Stimulated activated CD4-positive, alpha-beta T cell treated with anti-CD3 and anti-CD28 coated beads, Interleukin-1b, Interleukin-23, amount 100 ng/mL, for 1 hour (primary cell): ENCODE measurements at places on chromosomes 5 and 9.

DNA sequence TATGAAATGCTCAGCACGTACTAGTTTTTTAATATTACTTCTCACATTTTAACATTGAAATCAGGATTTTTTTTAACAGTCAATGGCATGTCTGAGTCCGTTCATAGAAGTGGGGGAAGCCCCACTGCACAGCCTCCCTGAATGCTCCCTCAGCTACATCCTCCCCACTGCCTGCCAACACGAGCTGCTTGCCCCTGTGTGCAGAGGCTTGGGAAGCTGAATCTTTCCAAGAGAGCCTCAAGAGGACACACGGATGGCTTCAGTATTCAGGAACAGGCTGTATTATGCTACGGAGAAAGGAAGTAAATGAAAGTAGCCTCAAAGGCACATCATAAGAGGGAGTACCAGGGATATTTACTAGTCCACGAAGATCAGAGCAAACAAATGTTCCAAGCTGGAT lies 248.7 kb downstream of the SPOCK1 start:
- no peak for DNase-seq

GRCh38 chr9:88791105-88791805 lies 200.0 kb upstream of the S1PR3 start:
- no peak for DNase-seq

GRCh38 chr5:123810253-123810652 lies 298.3 kb downstream of the CSNK1G3 start:
- DNase-seq, result no peak

DNA sequence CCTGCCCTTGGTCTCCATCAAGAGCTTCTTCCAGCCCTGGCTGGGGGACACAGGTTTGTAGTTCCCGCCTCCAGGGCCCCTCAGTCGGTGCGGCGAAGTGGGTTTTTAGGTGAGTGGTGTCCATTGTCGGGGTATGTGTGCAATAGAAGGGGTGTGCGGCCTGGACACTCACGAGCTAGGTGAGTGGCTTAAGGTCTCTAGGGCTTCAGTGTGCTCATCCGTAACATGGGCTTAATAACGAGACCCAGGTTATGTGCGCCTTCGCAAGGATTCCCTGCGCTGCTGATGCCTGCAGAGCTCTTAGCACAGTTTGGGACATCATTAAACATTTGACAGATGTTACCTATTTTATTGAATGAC lies 656 bp downstream of the CEP78 start:
- DNase-seq, result no peak

DNA sequence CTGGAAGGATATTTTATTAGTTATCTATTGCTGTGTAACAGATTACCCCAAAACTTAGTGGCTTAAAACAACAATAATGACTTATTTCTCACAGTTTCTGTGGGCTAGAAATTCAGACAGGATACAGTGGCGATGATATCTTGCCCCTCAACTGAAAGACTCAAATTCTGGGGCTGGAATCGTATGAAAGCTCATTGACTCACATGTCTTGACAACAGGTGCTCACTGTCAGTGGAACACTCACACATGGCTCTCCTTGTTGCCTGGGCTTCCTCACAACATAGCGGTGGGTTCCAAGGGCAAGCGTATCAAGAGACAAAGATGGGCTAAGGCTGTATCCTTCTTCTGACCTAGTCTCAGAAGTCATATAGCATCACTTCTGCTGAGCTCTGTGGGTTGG lies 3.7 kb upstream of the GNPDA1 start:
- DNase-seq, result no peak

- no peak for DNase-seq
These were observed 455.1 kb upstream of the MPDZ start for GRCh38 chr9:13734601-13735000.

DNA sequence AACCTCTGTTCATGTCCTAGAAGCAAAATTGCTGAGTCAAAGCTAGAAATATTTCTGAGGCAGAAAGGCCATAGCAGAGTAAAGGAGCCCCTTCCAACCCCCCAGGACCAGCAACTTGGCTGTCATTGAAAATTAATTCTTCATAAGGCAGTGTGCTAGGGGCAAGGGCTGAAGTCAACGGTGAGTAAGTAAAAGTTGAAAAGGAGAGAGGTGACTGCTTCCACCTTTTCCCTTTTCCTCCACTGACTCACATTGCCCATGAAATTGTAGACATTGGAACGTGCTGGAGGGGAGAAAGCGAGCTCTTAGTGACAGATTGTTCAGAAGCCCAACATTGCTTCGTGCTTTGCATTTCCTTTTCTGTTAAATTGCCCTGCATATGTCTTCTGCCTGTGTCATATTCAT lies 19.1 kb downstream of the GLRA1 start:
- no peak for DNase-seq

GRCh38 chr9:32899761-32900160 lies 101.7 kb downstream of the APTX start:
- DNase-seq, result no peak

GRCh38 chr9:116724123-116724522 lies 37.0 kb downstream of the TRIM32 start:
- DNase-seq, result no peak

DNA sequence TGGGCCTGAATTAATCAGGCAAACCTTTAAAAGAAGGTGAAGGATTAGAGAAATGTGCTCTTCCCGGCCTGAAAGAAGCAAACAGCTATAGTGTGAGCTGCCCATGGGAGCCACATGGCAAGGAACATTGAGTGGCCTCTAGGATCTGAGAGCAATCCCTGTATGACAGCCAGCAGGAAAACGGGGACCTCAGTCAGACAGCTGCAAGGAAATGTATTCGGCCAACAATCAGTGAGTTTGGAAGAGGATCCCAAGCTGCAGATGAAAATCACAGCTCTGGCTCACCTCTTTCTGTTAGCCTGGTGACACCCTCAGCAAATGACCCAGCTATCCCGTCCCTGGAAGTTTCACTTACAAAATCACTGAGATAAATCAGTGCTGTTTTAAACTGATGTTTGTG lies 309.2 kb downstream of the SH3GL2 start:
- DNase-seq, result no peak

DNA sequence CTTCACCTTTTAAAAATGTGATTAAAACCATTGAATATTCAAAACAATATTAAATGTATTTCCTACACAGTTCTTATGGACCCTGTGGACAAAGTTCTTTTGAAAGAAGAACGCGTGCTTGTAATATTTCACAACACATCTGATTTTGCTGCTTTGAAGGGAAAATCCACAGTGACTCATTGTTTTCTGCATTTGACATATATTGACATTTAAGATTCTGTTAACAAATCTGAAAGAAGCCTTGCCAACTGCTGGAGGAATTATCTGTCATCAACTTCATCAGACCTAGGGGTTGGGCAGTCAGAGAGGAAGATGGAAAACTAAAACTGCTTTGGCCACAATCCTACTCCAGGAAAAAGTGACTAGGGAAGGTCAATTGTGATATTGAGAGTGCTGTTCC lies 56.9 kb upstream of the RASEF start:
- no peak for DNase-seq

- DNase-seq, result no peak
These were observed 63.6 kb downstream of the CEP120 start for GRCh38 chr5:123359454-123360200.

DNA sequence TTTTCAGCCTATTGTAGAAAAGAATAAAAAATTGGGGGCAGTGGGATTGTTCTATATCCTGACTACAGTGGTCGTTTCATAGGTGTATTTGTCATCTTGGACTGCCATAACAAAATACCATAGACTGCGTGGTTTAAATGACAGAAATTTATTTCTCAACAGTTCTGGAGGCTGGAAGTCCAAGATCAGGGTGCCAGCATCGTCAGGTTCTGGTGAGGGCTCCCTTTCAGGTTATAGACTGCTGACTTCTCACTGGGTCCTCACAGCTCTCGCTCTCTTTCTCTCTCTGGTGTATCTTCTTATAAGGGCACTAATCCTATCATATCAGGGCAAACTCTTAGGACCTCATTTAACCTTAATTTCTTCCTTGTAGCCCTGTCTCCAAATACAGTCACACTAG lies 356.7 kb upstream of the TRPC7 start:
- DNase-seq, result no peak

- no peak for DNase-seq
These were observed 142.9 kb downstream of the DOCK8 start for GRCh38 chr9:357560-357959.

GRCh38 chr5:75046366-75047142 lies 5.8 kb downstream of the GCNT4 start:
- DNase-seq, result no peak

DNA sequence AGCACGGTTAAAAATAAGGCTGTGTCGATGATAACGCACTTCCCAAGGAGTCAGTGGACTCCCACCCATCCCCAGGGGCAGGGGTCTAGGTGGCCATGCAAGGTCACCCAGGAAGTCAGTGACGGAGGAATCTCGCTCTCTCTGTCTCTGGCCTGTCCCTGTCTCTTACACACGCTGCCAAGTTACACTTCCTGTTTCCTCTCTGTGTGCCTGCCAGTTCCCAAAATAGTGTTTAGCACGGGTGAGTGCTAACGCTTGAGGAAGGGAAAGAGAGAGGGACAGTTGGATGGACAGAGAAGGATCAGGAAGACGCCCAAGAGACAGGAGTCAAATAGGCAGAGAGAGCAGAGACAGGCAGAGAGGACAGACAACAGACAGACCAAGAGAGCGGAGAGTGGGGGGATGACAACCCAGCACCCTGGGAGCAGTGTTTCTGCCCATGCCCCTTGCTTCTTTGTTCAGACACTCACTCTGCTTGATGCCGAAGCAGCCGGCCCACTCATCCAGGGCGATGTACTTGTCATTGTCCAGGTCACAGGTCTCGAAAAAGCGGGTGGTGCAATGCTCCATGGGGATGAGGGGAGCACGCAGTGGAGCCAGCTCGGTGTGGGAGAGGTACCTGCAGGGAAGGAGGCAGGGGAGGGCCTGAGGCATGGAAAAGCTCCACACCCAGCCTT lies 23.0 kb downstream of the SPARC start:
- no peak for DNase-seq

- no peak for DNase-seq
These were observed 345.7 kb downstream of the SPATA31D1 start for GRCh38 chr9:82334286-82334685.

DNA sequence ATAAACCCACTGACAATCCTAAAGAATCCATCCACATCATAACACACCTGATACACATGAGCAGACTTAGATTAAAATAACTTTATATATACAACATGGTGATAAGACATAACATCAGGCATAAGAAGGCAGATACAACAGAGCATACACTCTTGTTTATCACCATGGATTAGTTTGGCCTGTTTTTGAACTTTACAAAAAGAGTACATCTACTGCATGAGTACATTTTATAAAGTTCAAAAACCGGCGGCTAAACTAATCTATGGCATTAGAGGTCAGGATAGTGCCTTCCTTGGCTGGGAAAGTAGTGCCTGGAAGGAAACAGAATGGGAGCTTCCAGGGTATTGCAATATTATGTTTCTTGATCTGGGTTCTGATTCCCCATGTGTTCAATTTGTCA lies 15.1 kb downstream of the RICTOR start:
- no peak for DNase-seq

- DNase-seq, result no peak
These were observed 59.0 kb upstream of the RETREG1 start for GRCh38 chr5:16675806-16676205.

GRCh38 chr9:106575823-106576222 lies 287.1 kb upstream of the ZNF462 start:
- no peak for DNase-seq
